ENCODE measurements at places on chromosomes 3 and 15.
A peak's percentile ranks its signal among the peaks of the same experiment; 100 is the strongest.

DNA sequence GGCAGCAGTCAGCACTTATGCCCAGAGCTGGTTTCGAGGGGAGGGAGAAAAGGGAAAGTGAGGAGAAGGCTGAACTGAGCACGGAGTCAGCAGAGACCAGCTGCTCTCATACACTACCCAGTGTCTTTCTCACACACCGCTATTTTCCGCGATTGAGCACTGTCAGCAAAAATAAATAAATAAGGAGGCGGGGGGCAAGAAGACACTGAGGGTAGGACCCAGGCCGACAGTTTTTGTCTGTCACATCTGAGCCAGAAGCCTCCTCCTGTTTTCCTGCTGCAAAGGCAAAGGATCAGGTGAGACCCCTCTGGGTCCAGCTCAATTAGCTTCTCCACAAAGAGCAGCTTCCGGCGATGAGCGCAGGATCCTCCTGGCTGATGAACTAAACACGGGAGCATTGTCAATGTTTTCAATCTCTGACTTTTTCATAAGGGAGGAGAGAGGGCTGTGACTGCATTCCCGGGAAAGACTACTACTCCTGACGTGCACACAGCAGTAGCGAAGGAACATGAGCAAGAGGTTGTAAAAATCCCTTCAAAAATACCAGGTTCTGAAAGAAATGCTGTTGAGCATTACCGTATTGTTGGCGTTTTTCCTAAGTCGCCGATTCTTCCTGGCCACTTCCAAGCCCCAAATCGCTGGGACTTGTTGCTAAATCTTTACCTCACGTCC, 1.3 kb downstream of the FRMD5 start:
- DNase-seq: no peak

GRCh38 chr15:81596159-81596865, 222.3 kb upstream of the TMC3 start:
- DNase-seq: no peak

DNA sequence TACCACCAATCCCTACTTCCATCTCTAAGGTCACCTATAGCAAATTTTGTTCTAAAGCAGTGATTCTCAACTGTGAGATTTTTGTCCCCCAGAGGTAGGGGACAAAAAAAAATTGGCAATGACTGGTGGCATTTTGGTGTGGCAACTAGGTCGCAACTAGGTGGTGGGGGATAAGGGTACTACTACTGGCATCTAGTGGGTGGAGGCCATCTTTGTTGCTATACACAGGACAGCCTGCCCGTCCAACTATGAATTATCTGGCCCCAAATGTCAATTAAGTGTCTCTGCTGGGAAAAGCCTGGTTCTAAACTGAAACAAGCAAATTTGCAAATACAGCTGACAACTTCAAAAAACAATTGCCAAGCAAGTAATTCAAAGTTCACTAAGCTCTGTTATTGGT, 1.4 kb downstream of the MTMR10 start:
- no peak for DNase-seq

- DNase-seq: no peak
Measured at GRCh38 chr3:164007765-164008164, 1070.5 kb downstream of the SI start.

- DNase-seq: no peak
Measured at GRCh38 chr15:63181648-63182047, 7.8 kb upstream of the RAB8B start.

DNA sequence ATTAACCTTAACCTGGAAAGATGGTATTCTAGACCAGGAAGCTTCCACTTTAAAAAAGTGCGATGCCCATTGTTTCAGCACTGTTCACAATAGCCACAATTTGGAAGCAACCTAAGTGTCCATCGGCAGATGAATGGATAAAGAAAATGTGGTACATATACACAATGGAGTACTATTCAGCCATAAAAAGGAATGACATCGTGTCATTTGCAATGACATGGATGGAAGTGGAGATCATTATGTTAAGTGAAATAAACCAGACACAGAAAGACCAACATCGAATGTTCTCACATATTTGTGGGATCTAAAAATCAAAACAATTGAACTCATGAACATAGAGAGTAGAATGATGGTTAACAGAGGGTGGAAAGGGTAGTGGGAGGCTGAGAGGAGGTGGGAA, 94.2 kb downstream of the NR2F2 start:
- DNase-seq: no peak

DNA sequence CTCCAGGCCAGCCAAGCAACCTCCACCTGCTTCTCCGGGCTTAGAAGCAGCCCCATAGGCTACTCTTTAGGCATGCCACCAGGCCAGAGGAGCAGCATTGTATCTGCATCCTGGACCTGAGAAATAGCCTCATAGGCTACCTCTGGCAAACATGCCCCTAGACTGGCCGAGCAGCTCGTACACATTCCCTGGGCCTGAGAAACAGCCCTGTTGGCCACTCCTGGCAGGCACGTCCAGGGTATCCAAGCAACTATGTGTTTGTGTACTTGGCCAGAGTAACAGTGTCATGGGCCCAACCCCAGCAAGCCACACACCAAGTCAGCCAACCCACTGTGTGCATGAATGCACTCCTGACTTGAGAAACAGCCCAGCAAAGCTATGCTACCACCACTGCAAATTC, 498.7 kb upstream of the CDIN1 start:
- DNase-seq: no peak

GRCh38 chr3:32972482-32973146, 21.2 kb downstream of the CCR4 start:
- no peak for DNase-seq

DNA sequence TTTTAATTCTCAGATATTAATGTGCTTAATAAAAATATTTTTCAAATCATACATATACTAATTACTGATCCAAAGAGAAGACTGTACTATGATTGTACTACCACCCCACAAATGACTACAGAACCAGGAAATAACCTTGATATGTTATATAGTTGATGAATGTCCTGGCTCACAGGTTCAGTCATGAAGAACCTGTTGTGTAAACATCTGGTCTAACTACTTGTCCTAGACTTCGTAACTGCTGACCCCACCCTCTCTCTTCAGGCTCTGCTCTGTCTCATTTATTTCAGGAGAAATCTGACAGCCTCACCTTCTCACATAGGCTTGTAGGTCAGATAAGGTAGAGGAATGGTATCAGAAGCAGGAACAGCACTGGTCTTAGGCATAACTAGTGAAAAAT, 14.7 kb upstream of the CSTA start:
- DNase-seq: no peak

DNA sequence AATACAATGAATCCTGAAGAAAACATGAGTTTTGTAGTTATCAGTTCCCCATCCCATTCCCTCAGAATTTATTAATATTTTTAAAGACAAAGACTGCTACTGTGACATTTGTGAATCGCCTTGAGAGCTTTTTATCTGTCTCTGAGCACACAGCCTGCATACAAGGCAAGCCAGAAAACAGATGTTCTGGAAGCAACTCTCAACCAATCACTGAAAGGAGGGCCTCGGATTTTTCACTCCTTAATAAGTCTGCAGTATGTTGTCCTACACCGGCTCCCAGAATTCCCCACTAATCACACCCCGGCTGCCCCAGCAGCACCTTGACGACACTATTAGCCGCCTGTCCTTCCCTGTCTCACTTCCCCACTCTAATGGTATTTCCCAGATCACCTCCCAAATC, 138.5 kb downstream of the ZNF621 start:
- no peak for DNase-seq

- no peak for DNase-seq
Measured at GRCh38 chr15:47746516-47746915, 29.2 kb downstream of the SEMA6D start.

GRCh38 chr3:123819949-123820348, 64.2 kb downstream of the MYLK start:
- DNase-seq: no peak

DNA sequence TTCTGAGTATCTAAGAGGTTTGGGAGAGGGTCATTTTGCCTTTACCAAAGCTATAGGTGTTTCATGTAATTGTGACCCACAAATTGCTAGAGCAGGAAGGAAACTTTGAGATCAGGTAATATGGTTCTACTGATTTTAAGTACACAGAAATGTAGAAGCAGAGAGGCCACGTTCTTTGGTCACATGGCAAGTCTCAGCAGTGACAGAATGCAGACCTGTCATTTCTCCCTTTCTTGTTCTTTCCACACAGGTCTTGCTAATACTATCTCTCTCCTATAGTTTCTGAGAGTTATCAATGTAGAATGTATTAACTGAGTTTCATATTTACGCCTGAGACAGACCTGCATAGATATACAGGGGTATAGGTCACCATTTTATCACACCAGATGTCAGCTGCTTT, 10.9 kb upstream of the RTP1 start:
- no peak for DNase-seq

DNA sequence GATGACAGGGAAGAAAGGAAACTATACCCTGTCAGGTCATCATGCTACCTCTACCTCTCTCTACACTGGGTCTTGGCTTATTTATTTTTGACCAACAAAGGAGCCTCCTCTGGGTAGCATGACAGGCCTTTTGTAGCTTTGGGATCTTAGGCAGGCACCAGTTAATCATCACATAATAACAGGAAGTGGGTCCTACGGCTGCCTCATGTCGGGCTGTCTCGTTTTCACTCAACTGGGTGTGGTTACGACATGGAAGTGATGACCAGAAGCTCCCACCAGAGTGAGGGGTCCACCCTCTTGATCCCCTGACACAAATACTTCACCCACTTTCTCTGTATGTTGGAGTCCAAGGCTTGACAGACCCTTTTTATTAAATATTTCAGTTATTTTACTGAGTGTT, 105.3 kb downstream of the CD47 start:
- DNase-seq: peak; percentile 60

Measured in activated CD4-positive, alpha-beta T cell treated with anti-CD3 and anti-CD28 coated beads for 48 hours (primary cell).